ENCODE measurements at places on chromosomes 2 and 18. TPM values are rescaled to one million over a fixed set of nuclear protein-coding genes. Genes with fewer than 3 reads are reported as not detected.

GRCh38 chr2:62956651-62957050 is 94.0 kb upstream of the OTX1 start:
- no peak for DNase-seq
- H3K4me1 ChIP-seq: no peaks in the 10 kb centered on the region
- no peaks in the 10 kb centered on the region for H3K27me3 ChIP-seq
- H3K27ac ChIP-seq: no peak overlapping the region
- no peak overlapping the region for H3K4me3 ChIP-seq
- H3K36me3 ChIP-seq: peaks cover 6% of the 10 kb centered on the region

The TMEM18 gene
- 45.1 TPM for total RNA-seq

- no peaks in the 10 kb centered on the region for H3K27me3 ChIP-seq
- DNase-seq: no peak
- no peaks in the 10 kb centered on the region for H3K36me3 ChIP-seq
- no peaks in the 10 kb centered on the region for H3K4me1 ChIP-seq
- no peak overlapping the region for H3K27ac ChIP-seq
Observed at GRCh38 chr2:168819050-168819715, 16.7 kb downstream of the NOSTRIN start.

DNA sequence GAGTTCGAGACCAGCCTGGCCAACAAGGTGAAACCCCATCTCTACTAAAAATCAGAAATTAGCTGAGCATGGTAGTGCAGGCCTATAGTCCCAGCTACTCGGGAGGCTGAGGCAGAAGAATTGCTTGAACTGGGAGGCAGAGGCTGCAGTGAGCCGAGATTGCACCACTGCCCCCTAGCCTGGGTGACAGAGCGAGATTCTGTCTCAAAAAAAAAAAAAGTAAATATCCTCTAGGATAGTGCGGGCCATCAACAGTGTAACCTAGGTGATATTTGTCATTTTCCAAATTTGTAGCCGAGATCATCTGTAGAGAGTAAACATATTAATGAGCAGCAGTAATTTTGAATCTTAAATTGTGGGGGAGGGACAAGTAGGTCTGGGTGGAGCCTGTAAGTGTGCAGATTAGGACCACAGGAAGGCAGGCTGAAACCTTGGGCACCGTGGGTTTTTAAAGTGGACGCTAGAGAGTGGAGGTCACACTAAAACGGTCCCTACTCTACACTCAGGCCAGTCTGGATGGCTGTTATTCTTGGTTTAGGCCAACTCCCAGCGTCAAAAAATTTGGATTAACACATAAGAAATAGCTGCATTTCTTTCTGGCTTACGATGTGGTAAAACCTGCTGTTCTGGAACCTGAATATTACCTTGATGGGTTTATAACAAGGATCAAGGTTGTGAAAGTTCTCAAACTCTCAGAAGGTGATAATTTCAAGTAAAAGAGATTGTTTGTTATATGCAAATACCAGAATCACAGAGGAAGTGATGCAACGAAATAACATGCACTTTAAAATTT is 22.7 kb upstream of the TET3 start:
- no peaks in the 10 kb centered on the region for H3K4me1 ChIP-seq
- H3K36me3 ChIP-seq: peaks cover 31% of the 10 kb centered on the region
- no peak for DNase-seq
- no peaks in the 10 kb centered on the region for H3K27me3 ChIP-seq

The POTEI gene
- total RNA-seq: not detected

DNA sequence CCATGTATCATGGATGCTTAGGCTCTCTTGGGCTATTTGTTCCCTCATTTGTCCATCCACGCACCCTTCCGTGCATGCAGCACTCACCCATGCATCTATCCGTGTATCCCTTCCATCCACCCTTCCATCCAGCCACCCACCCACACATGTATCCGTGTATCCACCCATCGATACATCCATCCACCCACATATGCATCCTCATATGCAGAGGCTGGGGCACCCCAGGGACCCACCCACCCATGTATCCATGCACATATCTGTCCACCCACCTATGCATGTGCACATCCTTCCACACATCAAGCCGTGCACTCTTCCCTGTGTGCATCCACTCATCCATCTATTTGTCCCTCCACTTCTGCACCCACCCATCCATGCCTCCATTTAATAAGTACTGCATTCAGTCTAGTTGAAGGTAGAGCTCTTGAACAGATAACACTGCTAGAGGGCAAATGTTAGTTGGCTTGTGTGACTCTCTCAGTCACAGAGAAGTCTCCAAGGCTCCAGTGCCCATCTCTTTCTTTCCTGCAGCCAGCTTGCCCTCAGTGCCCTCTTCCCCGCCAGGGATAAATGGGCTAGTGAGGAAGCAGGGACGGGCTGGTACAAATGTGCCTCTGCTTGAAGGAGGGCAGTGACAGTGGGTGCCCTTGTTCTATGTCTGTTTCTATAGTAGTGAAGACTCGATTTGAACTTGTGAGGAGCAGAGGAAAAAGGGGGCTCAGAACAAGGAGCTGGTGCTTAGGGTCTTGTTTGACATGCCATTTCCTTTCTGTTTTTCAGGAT is 61.5 kb downstream of the EMILIN2 start:
- DNase-seq: no peak
- no peaks in the 10 kb centered on the region for H3K27me3 ChIP-seq
- no peak overlapping the region for H3K27ac ChIP-seq
- no peak overlapping the region for H3K4me3 ChIP-seq

Data from SJSA1 (cell line).